K562 (cell line): ENCODE measurements at places on chromosomes 11 and 22.

DNA sequence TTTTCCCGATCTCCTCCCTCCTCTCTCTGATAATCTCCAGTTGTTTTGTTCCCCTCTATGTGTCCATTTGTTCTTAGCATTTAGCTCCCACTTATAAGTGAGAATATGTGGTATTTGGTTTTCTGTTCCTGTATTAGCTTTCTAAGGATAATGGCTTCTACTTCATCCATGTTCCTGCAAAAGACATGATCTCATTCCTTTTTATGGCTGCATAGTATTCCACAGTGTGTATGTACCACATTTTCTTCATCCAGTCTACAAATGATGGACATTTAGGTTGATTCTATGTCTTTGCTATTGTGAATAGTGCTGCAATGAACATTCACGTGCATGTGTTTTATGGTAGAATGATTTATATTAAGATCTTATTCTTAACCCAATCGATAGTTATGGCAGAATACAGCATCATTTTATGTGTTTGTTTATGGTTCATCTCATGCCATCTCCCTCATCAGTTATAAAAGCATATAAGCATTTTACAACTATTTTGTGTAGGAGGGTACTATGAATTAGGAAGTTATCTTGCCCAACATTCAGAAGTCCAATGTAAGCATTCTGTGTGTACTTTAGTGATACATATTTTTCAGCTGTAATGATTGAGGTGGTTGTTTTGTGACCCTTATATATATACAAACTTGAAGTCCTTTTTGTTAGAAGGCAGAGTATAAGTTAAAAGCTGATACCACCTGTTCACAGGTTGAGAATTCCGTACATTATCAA lies 3.2 kb downstream of the MS4A3 start:
- no peaks in the 10 kb centered on the region for H3K36me3 ChIP-seq
- H3K4me3 ChIP-seq, result no peak overlapping the region
- H3K27me3 ChIP-seq, result no peaks in the 10 kb centered on the region
- DNase-seq, result no peak
- no peak overlapping the region for H3K27ac ChIP-seq
- peaks cover 3% of the 10 kb centered on the region; the same call in 1 of the 2 replicates for H3K4me1 ChIP-seq

DNA sequence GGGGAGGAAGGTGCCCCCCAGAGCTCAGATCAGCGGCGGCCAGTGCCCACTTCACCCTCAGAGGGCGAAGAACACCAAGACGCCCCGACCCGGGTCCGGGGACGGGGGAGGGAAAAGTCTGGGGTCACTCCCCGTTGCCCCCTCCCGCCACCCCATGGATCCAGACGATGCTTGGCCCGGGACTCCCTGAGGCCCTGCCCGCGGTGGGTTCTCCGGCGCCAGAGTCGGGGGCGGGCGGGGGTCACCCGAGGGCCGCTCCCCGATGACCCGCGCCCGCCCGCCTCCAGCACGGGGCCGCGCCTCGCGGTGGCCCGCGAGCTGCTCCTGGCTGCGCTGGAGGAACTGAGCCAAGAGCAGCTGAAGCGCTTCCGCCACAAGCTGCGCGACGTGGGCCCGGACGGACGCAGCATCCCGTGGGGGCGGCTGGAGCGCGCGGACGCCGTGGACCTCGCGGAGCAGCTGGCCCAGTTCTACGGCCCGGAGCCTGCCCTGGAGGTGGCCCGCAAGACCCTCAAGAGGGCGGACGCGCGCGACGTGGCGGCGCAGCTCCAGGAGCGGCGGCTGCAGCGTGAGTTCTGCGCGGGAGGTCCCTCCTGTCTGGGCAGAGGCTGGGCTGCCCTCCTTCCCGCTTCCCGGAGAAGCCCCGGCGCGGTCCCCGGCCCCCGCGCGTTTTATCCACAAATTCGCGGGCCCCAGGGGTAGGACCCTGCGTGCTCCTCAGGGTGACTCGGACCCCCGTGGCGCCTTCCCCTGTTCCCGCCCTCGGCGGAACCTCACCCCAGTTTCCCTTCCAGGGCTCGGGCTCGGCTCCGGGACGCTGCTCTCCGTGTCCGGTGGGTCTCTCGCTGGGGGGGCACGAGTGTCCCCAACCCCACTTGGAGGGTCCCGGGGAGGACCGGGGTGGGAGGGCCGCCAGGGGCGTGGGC lies 1.1 kb downstream of the NLRP6 start:
- no peaks in the 10 kb centered on the region for H3K36me3 ChIP-seq
- H3K4me1 ChIP-seq, result peaks cover 15% of the 10 kb centered on the region
- DNase-seq, result no peak
- no peak overlapping the region for H3K4me3 ChIP-seq
- H3K27ac ChIP-seq, result no peak overlapping the region
- H3K27me3 ChIP-seq, result no peaks in the 10 kb centered on the region

DNA sequence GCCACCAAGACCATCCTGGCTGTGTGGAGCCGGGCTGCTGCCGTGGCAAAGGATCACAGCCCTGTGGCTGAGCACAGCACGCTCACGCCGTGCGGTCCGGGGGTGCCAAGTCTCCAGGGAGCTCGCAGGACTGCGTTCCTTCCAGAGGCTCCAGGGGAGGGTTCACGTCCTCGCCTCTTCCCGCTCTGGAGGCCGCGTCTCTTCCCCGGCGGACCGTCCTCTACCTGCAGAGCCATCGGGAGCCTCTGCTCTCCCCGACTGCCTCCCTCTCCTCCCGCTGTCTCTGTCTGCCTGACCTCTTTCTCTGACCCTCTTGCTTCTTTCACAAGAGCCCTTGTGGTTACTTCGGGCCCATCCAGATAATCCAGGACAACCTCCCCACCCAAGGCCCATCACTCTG lies 11.4 kb upstream of the MUC5AC start:
- no peak for DNase-seq
- no peak overlapping the region for H3K27ac ChIP-seq
- peaks cover 8% of the 10 kb centered on the region for H3K4me1 ChIP-seq
- H3K27me3 ChIP-seq, result peaks cover 29% of the 10 kb centered on the region
- H3K4me3 ChIP-seq, result no peak overlapping the region
- no peaks in the 10 kb centered on the region for H3K36me3 ChIP-seq

- DNase-seq, result no peak
- H3K27ac ChIP-seq, result no peak overlapping the region
- peaks cover 7% of the 10 kb centered on the region; the same call in 2 of the 3 replicates for H3K4me1 ChIP-seq
These were observed 960.0 kb upstream of the CNTN5 start for GRCh38 chr11:98060759-98061158.

- no peak for DNase-seq
- H3K27me3 ChIP-seq, result no peaks in the 10 kb centered on the region; the same call in 2 of the 3 replicates
- H3K36me3 ChIP-seq, result no peaks in the 10 kb centered on the region
- H3K4me1 ChIP-seq, result peaks cover 4% of the 10 kb centered on the region; the same call in 2 of the 3 replicates
- H3K27ac ChIP-seq, result no peak overlapping the region
- H3K4me3 ChIP-seq, result no peak overlapping the region
These were observed 1.7 kb upstream of the OR51E1 start for GRCh38 chr11:4642043-4642442.

DNA sequence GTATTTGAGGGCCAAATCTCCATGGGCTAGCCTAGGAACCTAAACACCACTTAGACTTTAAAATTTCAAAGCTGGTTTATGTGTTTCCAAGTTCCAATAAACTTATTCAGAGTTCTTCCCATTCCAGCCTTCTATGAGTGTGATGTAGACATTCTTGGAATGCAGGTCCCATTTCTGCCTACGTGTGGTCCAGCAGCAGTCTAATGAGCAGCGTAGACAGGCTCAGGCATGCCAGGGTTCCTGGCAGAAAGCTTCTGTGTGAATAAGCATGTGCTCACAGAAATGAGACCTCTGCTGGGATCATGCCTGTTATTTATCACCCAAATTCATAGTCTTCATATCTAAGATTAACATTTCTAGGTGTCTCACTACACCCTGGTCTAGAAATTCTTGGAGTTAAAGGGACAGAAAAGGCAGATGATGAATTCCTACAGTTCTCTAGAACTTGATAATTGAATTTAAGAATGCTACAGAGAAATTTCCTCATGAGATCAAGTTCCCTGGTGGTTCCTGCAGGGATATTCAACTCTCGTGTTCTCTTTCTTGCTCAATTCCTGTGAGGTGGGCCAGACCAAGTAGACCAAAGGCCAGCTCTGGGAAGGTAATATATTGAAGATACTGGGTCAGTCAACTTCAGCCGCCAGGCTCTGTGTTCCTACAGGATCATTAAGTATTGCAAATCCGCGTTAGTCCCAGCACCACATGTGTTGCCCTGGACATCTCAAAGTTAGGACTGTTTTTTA lies 17.6 kb downstream of the RNF185 start:
- 0 out of 3 replicates have a peak, but pooled peaks cover 2% of the 10 kb centered on the region for H3K36me3 ChIP-seq
- no peaks in the 10 kb centered on the region; the same call in 1 of the 2 replicates for H3K4me1 ChIP-seq
- H3K4me3 ChIP-seq, result no peak overlapping the region
- H3K27me3 ChIP-seq, result no peaks in the 10 kb centered on the region
- no peak for DNase-seq

GRCh38 chr11:100860318-100861155 lies 173.4 kb downstream of the ARHGAP42 start:
- H3K4me1 ChIP-seq, result peaks cover 13% of the 10 kb centered on the region; the same call in 2 of the 3 replicates
- H3K27me3 ChIP-seq, result no peaks in the 10 kb centered on the region
- 0 out of 3 replicates have a peak overlapping the region, but pooled peaks have one; percentile 26 for H3K27ac ChIP-seq
- no peak overlapping the region for H3K4me3 ChIP-seq
- DNase-seq, result no peak
- H3K36me3 ChIP-seq, result no peaks in the 10 kb centered on the region; the same call in 2 of the 3 replicates

GRCh38 chr11:124977006-124977405 lies 23.0 kb downstream of the CCDC15 start:
- no peaks in the 10 kb centered on the region for H3K27me3 ChIP-seq
- no peaks in the 10 kb centered on the region for H3K4me1 ChIP-seq
- H3K36me3 ChIP-seq, result no peaks in the 10 kb centered on the region
- DNase-seq, result no peak
- no peak overlapping the region for H3K4me3 ChIP-seq

DNA sequence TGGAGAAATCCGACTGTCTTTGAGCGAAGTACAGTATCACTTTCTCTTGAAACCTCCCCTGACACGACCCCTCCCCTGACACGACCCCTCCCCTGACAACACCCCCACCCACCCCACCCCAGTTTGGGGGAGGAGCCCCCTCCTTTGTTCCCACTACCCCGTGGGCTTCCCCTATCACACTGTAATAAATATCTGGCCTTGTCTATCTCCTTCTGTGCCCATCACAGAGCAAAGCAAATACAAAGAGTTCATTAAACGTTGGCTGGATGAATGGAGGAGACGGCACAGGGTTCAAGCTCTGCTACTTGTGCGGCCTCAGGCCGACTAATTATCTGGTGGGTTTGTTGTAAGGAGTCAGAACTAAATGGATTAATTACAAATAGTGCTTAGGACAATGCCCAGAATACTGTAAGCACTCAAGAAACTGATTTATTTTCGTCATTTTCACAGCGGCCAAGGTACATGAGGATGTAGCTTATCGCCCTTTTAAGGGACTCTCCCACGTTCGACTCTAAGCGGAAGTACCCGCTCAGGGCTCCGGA lies 628 bp upstream of the GGA1 start:
- no peak for DNase-seq
- peak overlapping the region; percentile 97 for H3K27ac ChIP-seq
- peak overlapping the region; percentile 95 for H3K4me3 ChIP-seq
- H3K27me3 ChIP-seq, result no peaks in the 10 kb centered on the region
- peaks cover 21% of the 10 kb centered on the region for H3K4me1 ChIP-seq

DNA sequence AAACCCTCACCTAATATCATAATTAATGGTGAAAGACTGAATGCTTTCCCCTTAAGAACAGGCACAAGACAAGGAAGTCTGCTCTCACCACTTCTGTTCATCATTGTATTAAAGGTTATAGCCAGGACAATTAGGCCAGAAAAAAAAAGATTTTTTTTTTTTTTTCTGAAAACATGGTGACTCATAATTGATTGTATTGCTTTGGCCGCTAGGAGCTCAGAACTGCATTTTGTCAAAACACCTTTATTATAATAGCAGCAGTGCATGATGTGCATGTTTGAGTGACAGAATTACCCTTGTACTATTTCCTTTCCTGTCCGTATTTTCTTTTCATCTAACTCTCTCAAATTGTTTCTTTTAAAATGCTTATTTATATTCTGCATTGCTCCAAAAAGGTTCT lies 98.1 kb downstream of the RNF169 start:
- DNase-seq, result no peak
- no peaks in the 10 kb centered on the region for H3K27me3 ChIP-seq
- no peak overlapping the region for H3K27ac ChIP-seq
- no peak overlapping the region for H3K4me3 ChIP-seq
- peaks cover 83% of the 10 kb centered on the region; the same call in 2 of the 3 replicates for H3K36me3 ChIP-seq
- H3K4me1 ChIP-seq, result peaks cover 3% of the 10 kb centered on the region; the same call in 1 of the 2 replicates

- no peaks in the 10 kb centered on the region for H3K4me1 ChIP-seq
- no peak for DNase-seq
- H3K4me3 ChIP-seq, result no peak overlapping the region
- no peaks in the 10 kb centered on the region for H3K36me3 ChIP-seq
These were observed 11.9 kb downstream of the MRGPRX3 start for GRCh38 chr11:18144243-18144642.

- no peak for DNase-seq
- no peak overlapping the region for H3K27ac ChIP-seq
- no peak overlapping the region for H3K4me3 ChIP-seq
- no peaks in the 10 kb centered on the region for H3K27me3 ChIP-seq
These were observed 59.9 kb upstream of the SHISAL1 start for GRCh38 chr22:44372611-44373010.

- H3K27me3 ChIP-seq, result no peaks in the 10 kb centered on the region
- H3K4me3 ChIP-seq, result no peak overlapping the region
- peaks cover 43% of the 10 kb centered on the region; the same call in 2 of the 3 replicates for H3K4me1 ChIP-seq
- H3K36me3 ChIP-seq, result no peaks in the 10 kb centered on the region
These were observed 81.4 kb downstream of the TIMP3 start for GRCh38 chr22:32882774-32883530.

- H3K4me3 ChIP-seq, result no peak overlapping the region
- H3K4me1 ChIP-seq, result peaks cover 33% of the 10 kb centered on the region
- H3K27me3 ChIP-seq, result no peaks in the 10 kb centered on the region
- peaks cover 3% of the 10 kb centered on the region; the same call in 1 of the 3 replicates for H3K36me3 ChIP-seq
- DNase-seq, result no peak
These were observed 16.6 kb downstream of the RTN4RL2 start for GRCh38 chr11:57476757-57477506.

GRCh38 chr11:1773131-1773993 lies 9.6 kb upstream of the CTSD start:
- no peak for DNase-seq
- H3K4me1 ChIP-seq, result peaks cover 40% of the 10 kb centered on the region
- H3K27me3 ChIP-seq, result no peaks in the 10 kb centered on the region
- no peak overlapping the region for H3K4me3 ChIP-seq
- H3K36me3 ChIP-seq, result no peaks in the 10 kb centered on the region

DNA sequence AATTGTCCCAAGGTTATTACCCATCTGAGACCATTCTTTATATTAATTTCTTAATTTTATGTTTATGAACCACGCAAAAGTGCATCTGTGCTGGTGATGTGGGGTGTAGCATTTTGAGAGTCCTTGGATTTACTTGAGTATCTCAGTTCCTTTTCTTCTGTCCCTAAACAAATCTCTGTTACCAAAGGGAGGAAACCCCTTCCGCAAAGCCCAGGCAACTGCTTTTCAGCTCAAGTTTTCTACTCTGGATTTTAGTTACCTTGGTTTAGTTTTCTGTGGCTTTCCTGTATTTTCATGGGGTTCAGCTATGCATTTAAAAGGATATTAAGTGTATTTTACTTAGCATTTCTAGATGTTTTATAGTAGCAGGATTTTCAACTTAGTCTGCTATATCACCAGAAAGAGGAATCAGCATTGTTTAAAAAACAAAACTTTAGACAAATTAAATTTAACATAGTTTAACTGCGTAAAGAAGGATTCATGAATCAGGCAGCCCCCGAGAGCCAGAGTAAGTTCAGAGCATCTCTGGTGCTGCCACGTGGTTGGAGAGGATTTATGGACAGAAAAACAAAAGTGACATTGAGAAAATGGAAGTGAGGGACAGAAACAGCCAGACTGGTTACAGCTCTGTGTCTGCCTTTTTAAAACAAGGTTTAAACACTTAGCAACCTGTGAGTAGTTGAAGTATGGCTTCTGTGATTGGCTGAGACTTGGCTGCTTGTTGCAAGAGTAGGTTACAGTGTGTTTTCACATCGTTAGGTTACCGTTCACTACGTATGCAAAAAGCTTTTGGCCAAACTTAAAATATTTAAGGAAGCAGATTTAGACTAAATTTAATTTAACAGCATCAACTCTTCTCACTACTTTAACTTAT lies 9.6 kb downstream of the ADM start:
- H3K4me1 ChIP-seq, result peaks cover 6% of the 10 kb centered on the region; the same call in 2 of the 3 replicates
- H3K27me3 ChIP-seq, result no peaks in the 10 kb centered on the region; the same call in 2 of the 3 replicates
- H3K27ac ChIP-seq, result no peak overlapping the region
- no peaks in the 10 kb centered on the region for H3K36me3 ChIP-seq
